ENCODE measurements at places on chromosomes 4 and X. TPM values are rescaled to one million over a fixed set of nuclear protein-coding genes. Genes with fewer than 3 reads are reported as not detected.

MTNR1A gene
- not detected for total RNA-seq

STOX2 gene
- total RNA-seq: not detected

SPANXD gene
- total RNA-seq: not detected

OCRL gene
- total RNA-seq: 2.4 TPM

TDO2 gene
- total RNA-seq: not detected

GRCh38 chr4:39942507-39942906 lies 35.2 kb downstream of the PDS5A start:
- DNase-seq: no peak

DNA sequence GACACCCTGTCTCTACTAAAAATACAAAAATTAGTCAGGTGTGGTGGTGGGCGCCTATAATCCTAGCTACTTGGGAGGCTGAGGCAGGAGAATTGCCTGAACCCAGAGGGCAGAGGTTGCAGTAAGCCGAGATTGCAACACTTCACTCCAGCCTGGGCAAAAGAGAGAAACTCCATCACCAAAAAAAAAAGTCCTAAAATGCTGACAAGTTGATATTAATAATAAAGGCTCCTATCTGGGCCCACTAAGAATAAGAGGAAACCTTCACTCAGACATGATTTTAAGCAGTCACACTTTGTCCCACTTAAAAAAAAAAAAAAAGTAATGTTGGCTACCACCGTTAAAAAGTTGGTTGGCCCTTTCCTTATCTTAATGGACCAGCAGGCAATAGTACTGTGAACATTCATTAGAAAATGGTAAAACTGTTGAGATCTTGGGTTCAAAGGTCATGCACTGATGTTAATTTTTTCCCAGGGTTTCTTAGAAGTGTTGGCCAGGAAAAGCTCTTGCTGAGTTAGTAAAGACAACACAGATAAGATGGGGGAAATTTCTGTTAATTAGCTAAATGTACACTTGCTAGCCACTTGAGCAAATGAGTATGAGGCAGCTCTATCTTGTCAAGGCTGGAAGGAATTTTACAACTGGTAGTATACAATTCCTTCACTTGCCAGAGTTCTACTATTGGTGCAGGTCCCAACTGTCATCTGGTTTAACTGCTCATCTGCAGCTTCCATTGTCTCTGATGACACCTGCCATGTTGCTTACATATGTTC lies 43.6 kb upstream of the BMP2K start:
- no peak for DNase-seq

DNA sequence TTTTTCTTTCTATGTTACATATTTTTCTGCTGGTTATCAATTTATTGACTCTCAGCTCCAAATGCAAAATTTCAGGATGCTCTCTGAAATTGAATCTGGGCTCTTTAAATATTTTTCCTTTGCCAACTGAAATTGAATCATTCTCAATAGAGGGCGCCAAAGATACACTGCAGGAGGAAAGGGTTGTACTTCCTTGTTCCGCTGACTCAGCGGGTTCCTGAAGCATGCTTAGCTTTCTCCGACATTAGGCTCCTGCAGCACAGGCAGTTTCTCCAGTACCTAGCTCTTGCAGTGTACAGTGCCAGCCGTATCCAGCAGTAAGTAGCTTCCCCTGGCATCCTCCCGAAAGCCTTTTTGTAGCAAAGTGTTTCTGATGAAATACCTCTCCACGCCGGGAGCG lies 28.8 kb upstream of the CFAP47 start:
- peak; percentile 3 for DNase-seq

DNA sequence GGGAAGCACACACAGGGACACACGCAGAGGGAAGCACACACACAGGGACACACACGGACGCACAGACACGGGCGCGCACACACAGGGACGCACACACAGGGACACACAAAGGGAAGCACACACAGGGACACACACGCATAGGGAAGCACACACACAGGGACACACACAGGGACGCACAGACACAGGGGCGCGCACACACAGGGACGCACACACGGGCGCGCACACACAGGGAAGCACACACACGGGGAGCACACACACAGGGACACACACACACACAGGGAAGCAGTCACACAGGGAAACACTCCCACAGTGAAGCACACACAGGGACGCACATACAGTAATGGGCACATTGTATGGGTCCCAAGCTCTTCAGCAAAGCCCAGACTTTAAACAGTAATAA lies 685.3 kb downstream of the TRIML1 start:
- DNase-seq: no peak

- DNase-seq: no peak
Measured at GRCh38 chr4:184644553-184645307, 4.5 kb downstream of the CASP3 start.

- no peak for DNase-seq
Measured at GRCh38 chr4:76606645-76607265, 171.7 kb downstream of the SHROOM3 start.

DNA sequence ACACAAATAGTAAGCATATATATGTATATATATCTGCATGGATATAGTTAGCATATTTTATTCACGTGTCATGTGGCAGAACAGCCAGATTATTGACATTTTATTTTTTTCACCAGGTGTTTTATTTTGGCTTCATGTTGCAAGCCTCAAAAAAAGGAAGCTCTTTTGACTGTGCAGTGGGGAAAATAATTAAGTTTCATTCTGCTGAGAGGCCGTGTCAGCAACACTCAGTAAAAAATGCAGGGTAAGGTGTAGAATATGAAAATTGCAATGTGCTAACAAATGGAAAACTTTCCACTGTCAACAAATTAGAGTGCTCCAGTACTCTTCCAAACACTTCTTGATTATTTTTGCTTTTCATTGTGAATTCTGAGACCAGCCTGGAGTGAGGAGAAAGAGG lies 511.5 kb downstream of the GLUD2 start:
- DNase-seq: no peak

DNA sequence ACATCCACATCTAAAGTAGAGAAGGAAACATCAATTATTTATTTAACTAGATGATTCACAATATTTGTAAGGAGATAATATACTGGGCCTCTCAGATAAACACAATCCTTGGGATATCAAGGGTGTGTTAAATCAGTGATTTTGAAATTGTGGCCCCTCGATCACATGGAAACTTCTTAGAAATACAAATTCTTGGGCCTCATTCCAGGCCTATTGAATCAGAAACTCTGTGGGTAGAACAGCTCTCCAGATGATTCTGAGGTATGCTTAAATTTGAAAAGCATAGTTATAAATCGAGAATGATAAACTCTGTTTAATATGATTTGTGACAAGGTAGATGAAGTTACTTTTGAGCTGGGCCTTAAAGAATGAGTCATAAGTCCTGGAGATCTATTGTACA lies 64.3 kb upstream of the GPR174 start:
- no peak for DNase-seq

DNA sequence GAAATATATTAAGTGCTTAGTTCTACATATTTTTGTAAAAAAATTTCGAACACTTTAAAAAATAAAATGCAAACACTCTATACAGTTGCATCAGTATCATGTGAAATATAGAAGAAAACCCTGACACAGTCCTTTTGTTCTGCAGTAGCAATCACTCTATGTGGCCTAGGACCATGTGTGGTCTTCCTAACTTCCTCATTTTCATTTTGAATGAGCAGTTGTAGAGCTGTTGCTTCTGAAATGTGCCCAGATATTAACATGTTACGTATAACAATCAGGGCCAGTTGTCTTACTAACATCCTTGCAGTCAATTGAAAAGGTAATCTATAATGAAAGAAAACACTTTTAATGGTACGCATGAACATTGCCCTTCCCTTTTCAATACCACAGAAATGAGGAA lies 107.9 kb downstream of the ZNF827 start:
- DNase-seq: no peak

All from CD4-positive, alpha-beta memory T cell (primary cell).